ENCODE measurements at places on chromosomes 4 and X.

DNA sequence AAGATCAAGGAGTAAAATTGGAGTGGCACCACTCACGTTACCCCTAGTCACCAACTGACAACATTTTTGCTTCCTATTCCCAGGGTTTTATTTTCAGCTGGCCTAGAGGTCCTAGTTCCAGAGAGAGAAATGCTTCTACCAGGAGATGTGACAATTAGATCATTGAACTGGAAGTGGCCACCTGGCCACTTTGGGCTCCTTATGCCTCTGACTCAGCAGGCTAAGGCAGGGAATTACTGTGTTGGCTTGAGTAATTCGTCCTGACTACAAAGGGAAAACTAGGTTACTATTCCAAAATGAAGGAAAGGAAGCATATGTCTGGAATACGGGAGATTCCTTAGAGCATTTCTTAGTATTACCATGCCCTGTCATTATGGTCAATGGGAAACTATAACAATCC, 831.6 kb upstream of the NDST4 start:
- no peak for DNase-seq

DNA sequence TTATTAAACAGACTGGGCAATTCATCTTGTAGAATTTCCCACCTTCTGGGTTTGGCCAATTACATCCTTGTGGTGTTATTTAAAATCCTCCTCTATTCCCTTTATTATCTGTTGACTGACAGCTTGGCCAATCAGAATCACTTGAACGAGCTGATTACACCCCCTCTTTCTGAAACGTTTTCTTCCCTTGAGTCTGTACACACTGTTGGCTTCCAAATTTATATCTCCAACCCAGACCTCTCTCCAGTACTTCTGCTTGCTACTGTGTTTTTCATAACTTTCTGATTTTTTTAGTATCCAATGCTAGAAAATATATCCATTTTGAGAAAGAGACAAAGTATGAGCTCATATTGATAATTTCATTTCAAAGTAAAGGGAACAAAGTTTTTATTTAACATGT, 14.8 kb downstream of the CD38 start:
- DNase-seq, result no peak

DNA sequence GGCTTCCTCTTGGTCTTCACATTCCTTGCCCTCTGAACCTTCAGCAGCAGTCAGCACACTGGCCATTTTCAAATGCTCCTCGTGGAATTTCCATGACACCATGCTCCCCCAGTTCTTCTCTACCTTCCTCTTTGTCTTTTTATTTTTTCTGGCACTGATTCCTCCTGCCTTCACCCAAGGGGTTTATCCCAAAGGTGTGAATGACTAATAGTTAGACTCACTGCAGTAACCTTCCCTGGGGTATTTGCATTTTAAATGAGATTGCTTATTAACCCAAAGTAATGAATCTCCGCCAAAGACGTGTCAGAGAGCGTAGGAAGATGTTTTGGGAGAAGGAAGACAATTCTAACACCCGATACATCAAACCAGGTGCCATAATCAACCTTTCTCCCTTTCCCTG, 36.2 kb downstream of the CD40LG start:
- no peak for DNase-seq

GRCh38 chr4:161133586-161134276, 1030.1 kb downstream of the FSTL5 start:
- DNase-seq, result no peak

DNA sequence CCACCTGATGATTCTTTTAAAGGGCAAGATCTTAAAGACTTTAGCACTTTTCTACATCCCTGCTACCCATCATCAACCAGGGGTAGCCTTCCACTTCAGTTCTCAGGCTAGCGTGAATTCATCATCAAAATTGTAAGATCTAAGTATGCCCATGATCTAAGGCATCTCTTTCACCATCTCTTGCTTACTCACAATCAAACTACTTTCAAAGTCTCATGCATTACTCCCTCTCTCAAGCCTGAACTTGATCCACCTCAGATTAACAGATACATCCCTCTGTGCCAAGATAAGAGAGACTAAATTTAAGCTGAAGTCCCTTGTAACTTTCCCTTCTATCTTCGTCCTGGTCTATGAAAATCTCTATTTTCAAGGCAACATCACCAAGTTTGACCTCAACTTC, 62.8 kb downstream of the DHX15 start:
- no peak for DNase-seq

- DNase-seq, result no peak
These were observed 23.1 kb upstream of the TMEM150C start for GRCh38 chr4:82584931-82585330.

- DNase-seq, result no peak
These were observed 77.9 kb downstream of the ABLIM2 start for GRCh38 chr4:8080754-8081065.

DNA sequence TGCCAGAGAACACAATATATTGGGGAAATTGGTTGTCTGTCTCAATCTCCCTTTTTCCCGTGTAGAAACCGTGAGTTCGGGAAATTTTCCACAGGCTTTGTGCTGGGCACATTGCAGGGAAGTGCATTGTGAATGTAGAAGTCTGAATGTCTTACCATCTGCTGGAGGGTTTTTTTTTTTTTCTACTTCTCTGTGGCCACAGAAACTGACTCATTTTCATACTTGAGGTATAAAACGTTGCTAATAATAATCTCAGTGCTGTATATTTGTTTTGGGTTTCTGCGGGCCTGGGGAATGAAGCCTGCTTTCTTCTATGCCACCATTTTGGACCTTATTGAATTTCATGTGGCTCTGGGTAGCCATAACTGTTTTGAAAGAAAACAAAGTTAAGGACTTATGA, 1001.2 kb downstream of the STIM2 start:
- no peak for DNase-seq

- DNase-seq, result no peak
These were observed 178.7 kb downstream of the FMR1NB start for GRCh38 chrX:148159796-148160195.

GRCh38 chr4:145061318-145061920, 36.6 kb downstream of the ANAPC10 start:
- no peak for DNase-seq

GRCh38 chr4:145189981-145190380, 9.6 kb upstream of the OTUD4 start:
- no peak for DNase-seq

GRCh38 chrX:1589356-1590130, 1.9 kb upstream of the AKAP17A start:
- DNase-seq, result no peak

DNA sequence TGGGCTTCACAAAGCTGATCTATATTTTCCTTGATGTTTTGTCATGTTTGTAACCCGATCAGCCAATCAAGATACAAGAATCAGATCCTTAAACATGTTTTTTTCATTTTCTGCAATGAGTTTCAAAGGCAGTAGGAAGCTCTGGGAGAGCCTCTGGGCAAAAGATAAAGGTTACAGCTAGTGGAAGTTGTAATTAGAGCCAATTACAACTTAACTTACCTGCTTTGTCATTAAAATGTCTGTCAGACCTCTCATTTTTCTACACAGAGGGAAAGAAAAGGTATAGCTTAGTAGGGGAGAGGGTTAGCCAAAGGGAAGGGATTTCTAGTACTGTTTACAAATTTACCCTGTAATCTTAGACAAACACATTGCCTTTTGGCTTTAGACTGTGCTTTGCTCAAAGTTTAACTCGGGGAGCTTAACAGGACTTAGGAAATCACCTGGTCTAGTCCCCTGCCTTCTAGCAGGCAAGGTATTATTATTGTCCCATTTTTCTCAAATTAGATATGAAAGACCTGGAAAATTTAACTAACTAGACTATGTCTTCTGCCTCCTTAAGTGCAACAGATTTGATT, 55.8 kb downstream of the FGF16 start:
- DNase-seq, result no peak

GRCh38 chr4:16271411-16271810, 45.1 kb upstream of the TAPT1 start:
- DNase-seq, result no peak

DNA sequence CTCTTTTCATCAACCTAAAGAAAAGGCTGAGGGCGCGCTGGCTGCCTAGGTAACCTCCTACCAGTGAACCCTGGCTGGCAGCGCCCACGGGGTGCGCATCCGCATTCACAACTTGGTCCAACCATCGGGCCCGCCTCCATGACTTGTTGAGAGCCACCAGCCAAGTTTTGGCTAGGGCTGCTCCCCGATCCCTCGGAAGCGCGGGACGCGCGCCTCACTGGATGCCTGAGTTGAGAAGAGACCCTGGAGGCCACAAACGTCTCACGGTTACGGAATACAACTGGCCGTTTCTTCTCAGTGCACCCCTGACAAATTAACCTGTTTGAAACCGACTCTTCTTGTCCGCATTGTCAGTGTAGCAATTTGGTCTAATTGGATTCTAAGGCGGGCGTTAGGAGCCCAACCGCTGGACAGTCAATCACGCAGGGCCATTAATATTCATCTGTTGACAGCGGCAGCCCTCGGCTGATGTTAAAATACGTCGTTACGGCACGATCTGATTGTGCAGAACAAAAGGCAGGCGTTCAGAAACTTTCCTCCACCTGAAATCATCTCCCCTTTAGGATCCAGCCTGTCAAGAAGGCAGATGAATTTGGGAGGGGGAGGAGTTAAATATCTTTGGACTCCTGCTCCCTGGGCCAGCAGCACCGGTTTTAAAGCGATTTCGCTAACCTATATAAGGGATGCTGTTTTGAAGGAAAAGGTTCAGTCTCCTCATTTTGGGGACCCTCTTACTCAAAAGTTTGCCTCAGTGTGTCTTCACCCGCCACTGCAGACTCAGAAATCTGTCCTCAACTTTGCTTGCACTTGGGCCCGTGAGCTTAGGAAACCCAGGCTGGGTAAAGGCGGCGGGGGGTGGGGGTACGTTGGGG, 1.2 kb downstream of the GPC3 start:
- DNase-seq, result no peak

GRCh38 chr4:851701-852430, 25.9 kb upstream of the CPLX1 start:
- DNase-seq, result no peak

DNA sequence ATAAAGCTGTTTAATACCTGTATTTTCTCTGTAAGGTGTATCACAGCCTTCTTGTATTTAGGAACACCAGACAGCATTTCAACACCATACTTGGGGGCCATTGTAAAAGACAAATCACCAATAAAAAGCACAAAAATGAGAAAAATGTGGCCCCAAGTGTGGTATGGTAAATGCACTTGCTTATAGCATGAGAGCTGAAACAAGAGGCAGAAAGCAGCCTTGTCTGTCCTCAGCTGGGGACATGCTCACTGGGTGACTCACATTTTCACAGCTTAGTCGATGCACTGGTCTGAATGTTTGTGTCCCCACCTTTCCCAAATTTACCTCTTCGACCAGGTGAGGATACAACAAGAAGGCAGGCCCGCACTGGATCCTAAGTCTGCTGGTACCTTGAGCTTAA, 639.7 kb upstream of the AGA start:
- no peak for DNase-seq

DNA sequence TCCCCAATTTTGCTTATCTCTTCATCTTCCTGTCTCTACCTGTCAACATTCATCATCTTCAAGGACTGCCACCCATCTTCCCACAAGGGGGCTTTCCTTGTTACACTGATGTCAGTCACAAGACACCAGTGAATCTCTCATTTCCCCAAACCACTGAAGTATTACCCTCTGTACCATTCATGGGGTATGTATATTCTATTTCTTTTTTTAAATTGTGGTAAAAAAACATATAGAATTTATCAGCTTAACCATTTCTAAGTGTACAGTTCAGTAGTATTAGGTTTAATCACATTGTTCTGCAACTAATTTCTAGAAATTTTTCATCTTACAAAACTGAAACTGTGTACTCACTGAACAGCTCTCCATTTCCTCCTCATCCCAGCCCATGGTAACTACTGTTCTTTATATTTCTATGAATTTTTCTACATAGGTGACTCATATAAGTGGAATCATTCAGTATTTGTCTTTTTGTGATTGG, 98.6 kb downstream of the LARP7 start:
- no peak for DNase-seq

GRCh38 chr4:78100060-78100459, 42.9 kb downstream of the FRAS1 start:
- DNase-seq, result no peak

GRCh38 chr4:54093324-54094240, 6.4 kb upstream of the GSX2 start:
- DNase-seq, result no peak

- DNase-seq, result no peak
These were observed 236.9 kb downstream of the DCLK2 start for GRCh38 chr4:150315175-150315574.

All from GM19239 (cell line).